ENCODE measurements at places on chromosomes 5 and 9.
A peak's percentile ranks its signal among the peaks of the same experiment; 100 is the strongest.

GRCh38 chr5:174501461-174502069 lies 222.8 kb upstream of the MSX2 start:
- no peak for DNase-seq

DNA sequence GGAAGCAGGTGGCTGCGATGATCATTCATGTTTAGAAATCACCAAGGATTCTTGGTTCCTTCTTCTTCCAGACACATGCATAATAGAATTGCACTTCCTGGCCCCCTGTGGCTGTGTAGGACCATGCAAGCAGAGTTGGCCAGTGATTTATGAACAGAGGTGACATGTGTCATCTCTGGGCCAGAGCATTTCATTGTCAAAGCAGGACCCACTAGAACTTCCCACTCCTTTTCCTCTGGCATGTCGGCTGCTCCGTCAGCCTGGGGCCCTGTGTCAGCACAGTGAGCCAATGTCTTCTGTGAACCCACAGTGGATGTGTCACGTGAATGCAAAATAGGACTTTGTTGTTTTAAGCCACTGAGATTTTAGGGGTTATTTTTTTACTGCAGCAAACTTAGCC lies 59.2 kb downstream of the HSD17B3 start:
- no peak for DNase-seq

- peak; percentile 32 for DNase-seq
Observed at GRCh38 chr5:44881266-44881665, 72.5 kb downstream of the MRPS30 start.

DNA sequence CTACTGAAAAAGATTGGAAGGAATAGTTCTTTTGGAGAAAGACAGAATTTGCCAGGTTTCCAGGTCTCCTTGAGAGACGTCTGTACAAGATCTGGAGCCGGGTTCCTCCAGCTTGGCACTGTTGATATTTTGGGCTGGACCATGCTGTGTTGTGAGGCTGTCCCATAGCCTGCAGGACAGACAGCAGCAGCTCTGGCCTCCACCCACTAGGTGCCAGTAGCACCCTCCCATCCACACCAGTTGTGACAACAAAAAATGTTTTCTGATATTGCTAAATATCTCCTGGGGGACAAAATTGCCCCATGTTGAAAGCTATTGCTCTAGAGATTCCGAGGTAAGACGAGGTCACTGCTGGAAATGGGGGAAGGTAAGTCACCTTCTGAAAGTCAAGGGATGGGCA lies 287.7 kb upstream of the DAP start:
- peak; percentile 22 for DNase-seq

- DNase-seq = no peak
Observed at GRCh38 chr9:88777498-88778312, 213.6 kb upstream of the S1PR3 start.

GRCh38 chr5:127297348-127298035 lies 6.9 kb downstream of the MEGF10 start:
- DNase-seq = no peak
